ENCODE measurements at places on chromosomes 3 and 15.

DNA sequence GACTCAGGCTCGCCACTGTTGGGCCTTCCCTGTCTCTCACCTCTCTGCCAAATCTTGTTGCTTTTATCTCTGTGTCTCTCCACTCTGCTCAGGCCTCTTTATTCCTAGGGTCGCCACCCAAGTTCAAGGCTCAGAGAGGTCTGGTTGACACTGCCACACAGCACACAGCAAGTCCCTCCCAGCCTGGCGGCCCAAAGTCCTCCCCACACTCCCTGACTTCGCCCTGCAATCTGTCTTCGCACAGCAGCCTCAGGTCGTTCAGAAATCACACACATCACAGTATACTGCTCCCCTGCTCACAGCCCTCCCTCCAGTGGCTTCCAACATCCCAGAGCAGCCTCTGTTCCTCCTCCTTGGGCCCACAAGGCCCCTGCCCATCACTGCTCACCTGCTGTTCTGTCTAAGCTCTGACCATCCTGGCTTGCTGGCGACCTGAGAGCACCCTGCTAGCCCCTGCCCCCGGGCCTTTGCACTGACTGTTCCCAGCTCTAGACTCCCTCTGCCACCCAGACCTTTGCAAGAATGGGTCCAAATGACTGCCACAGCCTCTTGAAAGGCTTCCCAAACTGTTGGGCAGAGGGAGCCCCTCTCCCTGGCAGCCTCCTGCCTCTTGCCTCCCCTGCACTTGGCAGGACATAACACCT is 48.4 kb downstream of the MGLL start:
- no peak for DNase-seq

- no peak for DNase-seq
Observed at GRCh38 chr3:156787001-156787400, 39.2 kb upstream of the LEKR1 start.

DNA sequence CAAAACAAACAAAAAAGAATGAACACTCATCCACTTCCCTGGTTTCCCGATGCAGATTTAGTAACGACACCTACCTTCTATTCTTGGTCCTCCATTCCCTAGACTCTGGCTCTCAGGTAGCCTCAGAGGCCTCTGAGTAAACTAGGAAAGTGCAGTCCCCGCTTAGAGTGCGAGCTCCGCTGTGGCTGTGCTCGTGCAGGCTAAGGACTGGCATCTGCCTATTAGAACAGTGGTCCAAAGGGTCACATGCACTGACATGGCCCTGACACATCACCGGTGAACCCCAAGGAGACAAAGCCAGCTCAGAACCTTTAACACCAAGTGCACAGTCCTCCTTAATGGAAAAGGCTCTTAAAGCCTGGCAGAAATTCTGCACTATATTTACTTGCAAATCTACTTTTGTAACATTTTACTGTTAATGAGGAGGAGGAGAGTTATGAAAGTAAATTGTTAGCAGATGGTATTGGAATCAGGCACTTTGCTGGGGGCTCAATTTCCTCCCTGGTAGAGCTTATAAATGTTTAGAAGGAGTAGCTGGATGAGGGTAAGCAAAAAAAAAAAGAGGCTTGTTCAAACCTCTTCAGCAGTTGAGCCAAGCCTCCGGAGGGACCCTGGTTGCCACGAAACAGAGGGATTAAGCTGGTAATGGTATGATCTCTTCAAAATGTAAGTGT is 31.1 kb downstream of the VGLL4 start:
- DNase-seq = no peak

GRCh38 chr3:134610432-134611385 is 40.1 kb downstream of the KY start:
- DNase-seq = no peak

Measured in CD4-positive, alpha-beta T cell treated with Interleukin-15 for 1 hour (primary cell).